ENCODE measurements at places on chromosomes 7 and 10.

DNA sequence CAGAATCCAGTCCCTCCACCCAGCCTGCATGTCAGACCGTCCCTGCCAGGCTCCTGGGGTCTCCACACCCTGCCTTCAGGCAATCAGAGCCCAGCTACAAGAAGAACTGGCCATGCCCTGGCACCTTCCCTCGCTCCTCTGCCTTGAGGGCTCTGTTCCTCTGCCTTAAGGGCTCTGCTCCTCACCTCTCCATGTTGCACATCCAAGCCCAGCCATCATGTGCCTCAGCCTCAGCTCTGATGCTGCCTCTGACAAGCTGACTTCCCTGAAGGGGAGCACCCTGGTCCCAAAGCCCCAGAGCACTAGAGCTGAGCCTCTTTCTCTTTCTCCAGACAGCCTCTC, 50.3 kb upstream of the ANTXRL start:
- no peak for DNase-seq

GRCh38 chr7:121936951-121937623, 64.1 kb downstream of the PTPRZ1 start:
- DNase-seq = no peak

GRCh38 chr10:86102451-86102850, 264.1 kb downstream of the GRID1 start:
- no peak for DNase-seq

DNA sequence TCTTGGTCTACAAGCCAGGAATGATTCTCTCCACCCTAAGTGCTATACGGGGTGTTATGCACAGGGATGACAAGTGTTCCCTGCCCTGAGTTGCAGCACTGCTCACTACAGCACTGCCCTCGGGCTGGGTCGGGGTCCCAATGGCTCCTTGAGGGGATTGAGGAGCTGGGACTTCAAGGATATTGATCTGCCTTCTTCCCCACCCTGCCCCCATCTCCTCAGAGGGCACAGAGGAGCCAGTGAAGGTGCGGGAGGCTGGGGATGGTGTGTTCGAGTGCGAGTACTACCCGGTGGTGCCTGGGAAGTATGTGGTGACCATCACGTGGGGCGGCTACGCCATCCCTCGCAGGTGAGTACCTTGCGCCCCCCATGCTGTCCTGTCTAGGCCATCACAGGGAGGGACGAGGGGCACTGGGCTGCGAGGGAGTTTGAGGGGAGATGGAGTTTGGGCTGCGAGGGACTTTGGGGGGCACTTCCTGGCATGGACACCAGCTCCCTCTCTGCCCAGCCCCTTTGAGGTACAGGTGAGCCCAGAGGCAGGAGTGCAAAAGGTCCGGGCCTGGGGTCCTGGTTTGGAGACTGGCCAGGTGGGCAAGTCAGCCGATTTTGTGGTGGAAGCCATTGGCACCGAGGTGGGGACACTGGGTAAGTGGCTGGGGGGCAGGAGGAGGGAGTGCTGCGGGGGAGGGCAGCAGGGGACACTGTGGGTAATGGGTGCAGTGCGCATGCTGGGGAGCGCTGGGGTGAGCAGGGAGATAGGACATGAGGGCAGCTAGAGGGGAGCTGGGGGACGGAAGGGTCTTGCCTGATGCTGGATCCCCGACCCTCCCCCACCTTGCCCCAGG, 10.3 kb downstream of the FLNC start:
- DNase-seq = no peak

DNA sequence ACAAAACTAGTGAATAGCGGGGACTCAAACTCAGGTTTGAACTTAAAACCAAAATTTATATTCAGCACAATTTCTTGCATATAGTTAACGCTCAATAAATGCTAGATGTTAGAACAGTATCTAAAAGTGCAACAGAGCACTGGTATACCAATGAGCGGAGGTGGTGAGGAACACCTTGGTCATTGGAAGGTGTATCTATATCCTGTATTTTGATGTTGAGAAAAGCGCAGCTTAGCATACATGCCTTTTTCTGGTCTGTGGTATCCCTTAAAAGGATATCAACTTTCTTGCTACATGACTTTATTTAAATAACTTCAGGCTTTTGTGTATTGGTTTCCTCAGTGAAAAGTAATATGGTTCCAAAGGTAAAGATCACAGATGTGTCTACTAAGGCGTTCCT, 33.3 kb upstream of the DNAJB12 start:
- DNase-seq = no peak

All from fibroblast of the aortic adventitia (primary cell).